ENCODE measurements at places on chromosomes 6 and 20. TPM values are rescaled to one million over a fixed set of nuclear protein-coding genes. Genes with fewer than 3 reads are reported as not detected.

Gene RIPOR3
- 0.07 TPM for total RNA-seq

Gene OVOL2
- not detected for total RNA-seq

Gene B3GALT4
- 0.07 TPM for total RNA-seq

Gene ID1
- 395 TPM for total RNA-seq

Gene CLVS2
- not detected for total RNA-seq

- no peak for DNase-seq
These were observed 17.3 kb downstream of the TUBB2B start for GRCh38 chr6:3210024-3210610.

- no peak for DNase-seq
These were observed 372.0 kb downstream of the PREX1 start for GRCh38 chr20:48455651-48456365.

DNA sequence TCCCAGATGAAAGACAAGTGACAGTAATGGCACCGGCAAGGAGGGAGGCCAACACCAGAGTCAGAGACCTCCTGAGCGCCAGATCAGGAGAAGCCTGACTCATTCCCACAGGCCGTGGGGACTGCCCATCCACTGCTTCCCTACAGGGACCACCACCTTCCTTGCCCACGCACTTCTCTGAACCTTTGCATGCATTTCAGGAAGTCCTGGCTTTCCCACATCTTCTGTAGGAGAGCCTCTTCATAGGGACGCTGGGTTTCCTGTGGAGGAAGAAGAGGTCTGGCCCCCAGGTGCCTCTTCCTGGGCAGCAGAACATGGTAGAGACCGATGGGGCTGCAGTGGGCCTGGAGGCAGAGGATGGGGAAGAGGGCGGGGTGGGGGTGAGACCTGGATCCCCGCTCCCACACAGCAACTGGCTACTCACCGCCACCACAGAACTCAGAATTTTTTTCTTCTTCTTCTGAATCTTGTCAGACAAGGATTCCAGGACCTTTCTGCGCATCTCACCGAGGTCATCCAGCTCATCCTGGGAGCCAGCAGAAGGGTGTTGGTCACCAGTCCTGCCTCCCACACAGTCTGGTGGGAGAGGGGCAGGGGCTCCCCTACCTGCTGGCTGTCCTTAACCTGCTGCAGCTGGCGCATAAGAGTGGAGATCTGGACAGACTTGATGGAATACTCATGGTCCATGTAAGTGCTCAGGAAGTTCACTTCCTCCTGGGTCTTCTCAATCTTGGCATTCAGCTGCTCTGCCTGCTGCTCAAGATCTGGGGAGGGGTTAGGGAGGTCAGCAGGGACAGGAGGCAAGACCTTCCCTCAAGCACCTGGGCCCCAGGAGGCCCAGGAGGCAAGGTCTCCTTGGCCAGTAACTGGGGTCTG, 13.7 kb downstream of the C20orf96 start:
- DNase-seq: no peak

DNA sequence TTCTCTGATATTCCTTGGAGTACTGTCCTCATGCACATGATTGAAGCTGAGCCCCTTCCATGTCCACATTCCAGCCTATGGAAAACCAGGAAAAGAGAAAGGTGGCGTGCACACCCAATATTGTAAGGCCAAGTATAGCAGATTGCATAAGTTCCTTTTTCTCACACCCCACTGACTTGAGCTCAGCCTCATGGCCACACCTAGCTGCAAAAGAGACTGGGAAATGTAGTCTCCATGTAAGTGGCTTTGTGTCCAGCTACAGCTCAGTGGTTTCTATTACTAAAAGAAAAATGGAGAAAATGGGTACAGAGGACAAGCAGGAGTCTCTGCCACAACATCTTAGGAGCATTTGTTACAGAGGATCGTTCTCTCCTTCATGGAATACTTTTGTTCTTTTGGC, 10.8 kb upstream of the UST start:
- no peak for DNase-seq

GRCh38 chr6:16969699-16970655, 131.9 kb upstream of the STMND1 start:
- DNase-seq: no peak

GRCh38 chr20:23119456-23120216, 33.5 kb upstream of the CD93 start:
- no peak for DNase-seq

- peak; percentile 78 for DNase-seq
These were observed 71.0 kb upstream of the SLC22A16 start for GRCh38 chr6:110547266-110547964.

DNA sequence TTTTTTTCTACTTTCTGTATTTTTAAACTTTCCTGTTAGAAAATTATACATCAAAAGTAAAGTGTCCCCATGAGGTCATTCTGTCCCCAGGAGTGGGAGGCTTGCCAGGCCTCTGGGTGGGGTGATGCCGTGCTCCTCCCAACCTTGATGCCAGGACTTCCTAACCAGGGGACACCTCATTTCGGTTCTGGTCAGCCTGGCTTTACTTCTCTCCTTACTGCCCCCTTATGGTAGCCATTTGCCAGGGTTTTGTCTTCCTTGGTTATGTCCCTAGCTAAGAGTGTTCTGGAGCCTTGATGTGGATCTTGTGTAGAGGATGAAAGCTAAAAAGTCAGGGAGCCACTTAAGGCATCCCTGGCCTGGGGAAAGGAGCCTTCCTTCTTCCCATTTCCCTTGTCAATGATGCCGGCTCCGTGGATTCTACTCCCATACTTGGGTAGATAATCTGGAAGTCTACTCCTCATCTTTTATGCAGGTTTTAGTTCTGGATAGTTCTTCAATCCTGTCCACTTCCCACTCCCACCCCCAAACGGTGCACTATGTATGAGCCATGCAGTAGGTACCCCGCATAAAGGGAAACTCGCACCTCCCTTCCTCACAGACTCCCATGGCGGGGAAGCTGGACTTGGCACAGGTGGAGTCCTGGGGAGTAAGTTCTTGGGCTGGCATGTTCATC, 164.1 kb upstream of the SALL4 start:
- peak; percentile 88 for DNase-seq

- DNase-seq: peak; percentile 90
These were observed 69.4 kb downstream of the CPNE5 start for GRCh38 chr6:36769676-36770499.

All from A172 (cell line).